ENCODE measurements at places on chromosomes 13 and 19.

- DNase-seq: peak; percentile 29
These were observed 25.8 kb downstream of the LACC1 start for GRCh38 chr13:43905435-43906031.

DNA sequence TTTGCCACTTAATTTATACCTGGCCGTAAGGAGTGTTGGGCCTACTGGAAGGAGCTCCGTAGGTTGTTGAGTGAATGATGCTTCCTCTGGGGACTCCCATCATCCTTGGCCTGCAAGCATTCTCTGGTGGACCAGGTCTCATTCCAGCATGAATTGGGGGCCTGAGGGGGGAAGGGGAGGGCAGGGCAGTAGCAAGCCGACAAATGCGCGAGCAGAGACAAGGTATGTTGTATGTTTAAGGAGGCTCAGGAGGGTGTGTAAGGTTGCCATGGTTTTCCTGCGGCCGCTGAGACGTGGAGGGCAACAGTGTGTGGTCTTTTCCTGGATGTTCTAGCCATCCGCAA, 749 bp downstream of the ZNF264 start:
- no peak for DNase-seq

- DNase-seq: no peak
These were observed 202.2 kb downstream of the SUCLA2 start for GRCh38 chr13:47798906-47799305.

DNA sequence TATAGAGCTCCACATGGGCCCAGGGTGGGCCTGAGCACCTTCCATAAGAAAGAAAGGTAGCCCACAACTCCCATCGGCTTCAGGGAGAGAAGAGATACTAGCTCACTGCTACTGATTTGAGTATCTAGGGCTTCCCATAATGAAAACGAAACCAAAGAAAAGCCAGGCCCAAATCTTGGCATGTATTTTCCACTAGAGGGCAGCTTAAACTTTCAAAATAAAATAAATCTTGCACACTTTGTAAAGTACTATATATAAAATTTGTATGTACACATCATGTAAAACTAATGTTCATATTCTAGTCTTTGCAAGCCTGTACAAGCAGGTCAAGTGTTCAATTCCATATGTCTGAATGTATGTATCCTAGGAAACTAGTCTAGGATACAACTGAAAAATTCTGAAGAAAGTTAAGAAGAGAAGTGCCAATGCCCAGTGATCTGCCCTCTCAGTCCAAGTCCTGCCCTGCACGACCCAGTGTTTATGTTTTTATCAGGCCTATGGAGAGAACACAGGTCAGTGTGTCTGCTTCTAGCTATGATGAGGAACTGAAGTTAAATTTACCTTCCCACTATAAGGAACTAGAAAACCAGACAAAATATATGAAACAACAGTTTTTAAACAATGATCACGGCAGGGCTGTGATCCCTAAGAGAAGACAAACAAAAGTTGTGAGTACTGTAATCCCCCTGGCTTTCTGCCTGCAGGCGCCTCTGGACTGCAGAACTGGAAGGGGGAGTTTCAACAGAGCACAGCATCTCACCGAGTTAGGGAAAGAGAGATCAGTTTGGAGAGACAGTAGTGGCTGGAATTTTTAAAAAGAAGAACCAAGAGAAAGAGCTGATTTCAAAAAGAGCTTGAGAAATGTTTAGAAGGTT, 475.7 kb downstream of the UQCRFS1 start:
- DNase-seq: peak; percentile 39

GRCh38 chr19:32800754-32801153, 68.8 kb downstream of the SLC7A9 start:
- DNase-seq: no peak

- DNase-seq: no peak
These were observed 139.4 kb upstream of the TSC22D1 start for GRCh38 chr13:44715287-44716230.

DNA sequence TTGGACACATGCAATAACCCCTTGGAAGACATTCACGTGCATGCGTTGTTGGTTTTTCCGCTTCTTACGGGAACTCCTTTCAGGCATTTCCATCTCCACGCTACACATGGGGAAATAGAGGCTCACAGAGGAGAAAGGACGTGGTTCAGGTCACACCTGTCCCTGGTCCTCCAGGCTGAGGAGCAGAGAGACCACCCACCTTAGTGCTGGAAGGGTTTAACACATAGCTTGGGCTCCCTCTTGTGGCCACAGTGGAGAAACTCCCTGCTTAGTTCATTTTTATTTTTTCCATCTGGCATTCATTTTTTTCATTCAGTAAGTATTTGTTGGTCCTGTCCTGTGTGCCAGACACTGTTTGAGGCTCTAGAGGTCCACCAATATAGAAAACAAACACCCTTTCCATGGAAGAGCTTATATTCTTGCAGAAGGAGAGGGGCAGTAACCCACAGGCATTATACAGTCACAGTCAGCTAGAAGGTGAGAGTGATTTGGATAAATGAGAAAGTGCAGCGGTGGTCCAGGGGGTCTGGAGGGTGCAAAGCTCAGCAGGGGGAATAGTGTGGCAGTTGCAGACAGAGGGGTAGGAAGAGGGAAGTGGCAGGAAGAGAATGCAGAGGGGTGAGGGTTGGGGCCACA, 24.2 kb upstream of the TTYH1 start:
- DNase-seq: peak; percentile 23

DNA sequence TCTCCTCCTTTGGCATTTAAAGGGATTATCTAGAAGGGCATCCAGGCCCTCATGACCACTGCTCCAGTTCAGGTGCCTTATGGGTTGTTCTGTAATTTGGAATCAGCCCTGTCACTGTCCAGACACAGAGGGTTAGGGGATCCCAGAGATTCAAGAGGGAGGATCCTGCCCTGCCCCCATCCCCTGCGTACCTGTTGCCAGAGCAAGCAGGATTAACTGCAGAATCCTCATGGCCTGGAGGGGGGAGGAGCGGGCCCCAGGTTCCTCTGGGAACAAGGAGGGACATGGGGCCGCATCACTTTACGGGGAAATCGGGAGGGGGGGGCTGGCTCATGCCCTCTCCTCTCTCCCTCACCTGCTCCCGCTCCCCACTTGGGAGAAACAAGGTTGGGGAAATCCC, 1.0 kb downstream of the KLK11 start:
- no peak for DNase-seq

DNA sequence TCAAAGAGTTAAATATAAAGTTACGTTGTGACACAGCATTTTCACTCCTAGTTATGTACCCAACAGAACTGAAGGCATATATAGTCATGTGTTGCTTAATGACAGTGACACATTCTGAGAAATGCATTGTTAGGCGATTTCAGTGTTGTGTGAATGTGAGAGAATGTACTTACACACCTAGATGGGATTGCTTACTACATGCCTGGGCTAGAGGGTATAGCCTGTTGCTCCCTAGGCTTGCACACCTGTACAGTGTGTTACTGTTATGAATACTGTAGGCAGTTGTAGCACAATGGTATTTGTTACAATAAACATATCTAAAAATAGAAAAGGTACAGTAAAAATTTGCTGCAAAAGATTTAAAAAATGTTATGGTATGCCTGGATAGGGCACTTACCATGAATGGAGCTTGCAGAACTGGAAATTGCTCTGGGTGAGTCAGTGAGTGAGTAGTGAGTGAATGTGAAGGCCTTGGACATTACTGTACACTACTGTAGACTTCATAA, 89.2 kb downstream of the DHRS12 start:
- peak; percentile 55 for DNase-seq

DNA sequence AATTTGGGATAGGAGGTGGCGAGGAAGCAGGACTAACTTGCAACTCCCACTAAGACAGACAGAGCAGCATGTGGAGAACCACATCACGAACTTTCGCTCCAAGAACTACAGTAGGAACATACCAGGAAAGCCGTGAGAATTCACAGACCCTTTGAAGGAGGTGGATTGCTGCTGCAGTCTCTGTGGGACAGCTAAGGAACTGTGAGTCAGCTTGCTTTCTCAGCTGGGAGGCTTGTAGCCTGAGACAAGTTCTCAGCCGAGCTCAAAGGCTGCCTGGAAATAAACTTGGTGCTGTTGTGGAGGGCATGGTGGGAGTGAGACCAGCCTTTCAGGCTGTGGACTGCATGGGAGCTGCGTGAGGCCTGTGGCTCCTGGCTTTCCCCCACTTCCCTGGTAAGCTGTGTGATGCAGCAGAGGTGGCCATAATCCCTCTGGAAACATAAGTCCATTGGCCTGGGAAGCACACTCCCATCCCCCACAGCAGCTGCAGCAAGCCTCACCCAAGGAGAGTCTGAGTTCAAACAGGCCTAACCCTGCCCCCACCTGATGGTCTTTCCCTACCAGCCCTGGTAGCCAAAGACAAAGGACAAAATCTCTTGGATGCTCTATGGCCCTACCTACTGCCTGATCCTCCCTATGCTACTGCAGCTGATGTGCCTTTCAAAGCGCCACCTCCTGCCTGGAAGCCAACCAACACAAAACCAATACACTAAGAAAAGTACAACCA, 441.1 kb upstream of the HTR2A start:
- DNase-seq: no peak

DNA sequence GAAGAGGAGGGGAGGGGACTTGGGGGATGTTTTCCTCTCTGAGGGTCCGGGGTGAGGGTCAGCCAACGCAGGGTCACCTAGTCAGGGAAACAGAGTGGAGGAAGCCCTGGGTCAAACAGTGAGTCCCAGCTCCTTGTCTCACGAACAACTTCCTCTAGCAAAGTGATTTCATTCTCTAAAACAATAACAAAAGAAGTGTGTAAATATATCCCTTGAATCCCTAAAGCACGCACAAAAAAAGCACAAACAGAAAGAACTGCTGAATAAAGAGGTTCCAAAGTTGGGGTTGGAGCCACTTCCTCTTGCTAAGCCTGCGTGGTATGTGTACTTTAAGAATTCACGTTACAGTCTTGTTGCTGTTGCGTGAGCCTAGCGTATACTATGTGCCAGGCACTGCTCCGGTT, 1.5 kb upstream of the C5AR2 start:
- DNase-seq: no peak

DNA sequence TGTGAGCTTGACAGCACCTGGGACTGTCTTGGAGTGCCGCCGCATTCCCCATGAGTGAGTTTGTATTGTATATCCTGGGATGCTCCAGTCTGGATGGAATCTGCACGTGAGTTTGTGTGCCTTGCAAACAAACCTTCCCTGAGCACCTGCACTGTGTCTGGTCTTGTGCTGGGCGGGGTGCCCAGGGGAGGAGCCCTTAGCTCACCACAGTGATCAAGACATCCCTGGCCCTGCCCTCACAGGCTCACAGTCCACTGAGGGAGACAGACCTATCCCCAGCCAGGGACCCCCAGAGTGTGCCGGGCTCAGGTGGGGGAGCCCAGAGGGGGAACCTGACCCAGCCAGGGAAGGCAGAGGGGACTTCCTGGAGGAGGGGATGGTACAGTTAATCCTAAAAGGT, 1.7 kb upstream of the BCAM start:
- DNase-seq: no peak

GRCh38 chr13:101488734-101489133, 36.3 kb downstream of the ITGBL1 start:
- DNase-seq: no peak

- no peak for DNase-seq
These were observed 3.0 kb upstream of the ZNF878 start for GRCh38 chr19:12055784-12056183.

GRCh38 chr19:34475026-34475974, 6.3 kb upstream of the WTIP start:
- DNase-seq: no peak

DNA sequence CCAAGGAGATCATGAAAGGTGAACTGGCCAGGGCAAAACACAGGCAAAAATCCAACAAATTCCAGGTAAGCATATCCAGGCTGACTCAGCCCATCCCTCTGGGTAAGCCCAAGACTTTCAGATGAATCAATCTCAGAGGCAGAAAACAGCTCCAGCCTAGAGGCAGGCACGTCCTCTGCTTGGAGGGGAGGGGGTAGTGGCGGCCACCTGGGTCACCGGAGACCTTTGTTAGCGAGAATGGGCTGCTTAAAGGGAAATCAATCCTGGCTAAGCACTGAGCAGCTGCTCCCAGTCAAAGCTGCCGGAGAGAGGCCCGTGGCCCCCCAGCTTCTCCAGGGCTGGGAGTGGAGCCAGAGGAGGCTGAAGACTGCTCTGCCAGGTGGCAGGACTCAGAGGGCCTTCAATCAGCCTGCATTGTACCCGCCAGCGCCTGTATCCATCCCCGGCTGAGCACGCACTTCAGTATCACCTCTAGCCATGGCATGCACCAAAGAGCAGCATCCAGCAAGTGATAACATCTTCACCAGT, 48.2 kb downstream of the PIN1 start:
- DNase-seq: no peak

DNA sequence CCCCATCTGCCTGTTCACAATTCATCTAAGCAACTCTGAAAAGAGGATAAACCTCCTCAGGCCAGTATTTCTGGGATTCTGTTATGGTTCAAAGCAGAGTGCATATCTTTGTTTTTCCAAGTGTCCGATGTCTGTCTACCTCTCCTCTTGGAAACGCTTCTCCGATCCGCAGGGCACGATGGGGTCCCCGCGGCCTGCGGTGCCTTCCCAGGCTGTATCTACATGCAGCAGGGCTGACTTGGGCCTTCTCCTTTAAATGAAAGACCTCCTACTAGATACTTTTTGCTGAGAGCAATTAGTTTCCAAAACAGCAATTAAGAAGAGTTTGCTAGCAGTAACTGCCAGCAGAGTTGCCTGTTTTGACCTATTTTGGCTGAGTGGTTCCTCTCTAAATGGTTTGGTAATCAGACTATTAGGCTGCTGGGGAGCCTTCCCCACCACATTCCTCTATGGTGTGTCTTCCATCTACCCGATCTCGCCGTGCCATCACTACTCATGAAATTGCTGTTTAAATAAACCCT, 23.5 kb downstream of the COL4A2 start:
- DNase-seq: peak; percentile 54

DNA sequence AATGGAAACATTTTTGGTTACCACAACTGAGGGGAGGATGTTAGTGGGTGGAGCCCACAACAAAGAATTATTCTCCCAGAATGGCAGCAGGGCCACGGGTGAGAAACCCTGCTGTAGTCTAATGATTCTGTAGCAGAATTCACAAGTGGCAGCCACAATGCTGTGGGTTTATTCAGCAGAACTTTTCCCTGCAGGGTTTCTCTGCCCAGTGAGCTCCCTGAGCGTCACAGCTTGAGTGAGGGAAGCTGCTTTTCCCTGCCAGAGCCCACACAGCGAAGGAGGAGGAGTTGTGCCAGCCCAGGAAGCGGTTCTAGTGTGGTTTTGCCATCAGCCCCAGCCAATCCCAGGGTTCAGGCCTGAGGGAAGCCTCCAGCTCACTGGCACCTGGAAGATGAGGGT, 4.4 kb downstream of the ATP12A start:
- DNase-seq: no peak

- no peak for DNase-seq
These were observed 25.2 kb downstream of the CPT1C start for GRCh38 chr19:49716154-49716553.

DNA sequence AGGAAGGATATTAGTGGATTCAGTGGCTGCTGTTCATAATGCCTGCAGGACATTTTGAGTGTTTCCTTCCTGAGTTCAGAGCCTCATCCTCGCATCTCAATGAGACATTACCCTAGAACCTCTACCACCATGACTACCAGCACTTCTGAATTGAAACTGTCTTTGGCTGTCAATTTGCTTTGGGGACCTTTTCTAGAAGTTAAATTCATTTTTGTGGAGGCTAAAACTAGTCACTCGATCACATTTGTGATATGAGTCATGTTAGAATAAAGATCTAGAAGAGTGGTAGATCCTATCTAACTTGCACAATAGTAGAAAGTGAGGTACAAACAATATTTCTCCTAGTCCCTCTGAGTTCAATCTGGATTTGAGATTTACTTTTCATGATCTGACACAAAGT, 124.9 kb downstream of the KCNRG start:
- no peak for DNase-seq

GRCh38 chr13:30477346-30478195, 11.8 kb upstream of the HMGB1 start:
- DNase-seq: no peak
